ENCODE measurements at places on chromosomes 3 and 15.

GRCh38 chr15:85527895-85528294 is 147.5 kb downstream of the AKAP13 start:
- peak; percentile 54 for DNase-seq

GRCh38 chr3:111733154-111733553 is 125.9 kb upstream of the PHLDB2 start:
- DNase-seq: no peak

GRCh38 chr15:88646951-88647350 is 8.1 kb downstream of the ISG20 start:
- DNase-seq: no peak

- no peak for DNase-seq
These were observed 50.2 kb downstream of the AKAP13 start for GRCh38 chr15:85430406-85431204.
